Stimulated activated CD4-positive, alpha-beta T cell treated with anti-CD3 and anti-CD28 coated beads, Interleukin-2, amount 100 ng/mL, for 24 hours (primary cell): ENCODE measurements at places on chromosomes 7 and 10.

GRCh38 chr10:7887174-7887816 is 69.0 kb downstream of the TAF3 start:
- no peak for DNase-seq

DNA sequence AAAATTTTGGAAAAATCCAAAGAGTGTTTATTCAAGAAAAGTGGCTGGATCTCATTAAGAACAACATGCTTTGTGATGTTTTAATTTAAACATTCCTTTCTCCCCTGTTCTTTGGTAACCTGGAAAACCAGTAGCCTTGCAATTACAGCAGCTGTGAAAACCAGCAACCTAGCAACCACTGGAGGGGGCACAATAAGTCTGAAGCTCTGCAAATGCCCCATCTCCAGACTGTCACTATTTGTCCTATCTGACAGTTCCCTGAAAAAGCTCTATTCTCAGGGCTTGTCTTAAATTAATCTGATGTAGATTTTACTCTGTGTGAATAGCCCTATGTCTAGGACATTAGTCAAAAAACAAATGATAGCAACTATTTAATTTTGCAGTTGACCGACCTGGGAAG is 137.6 kb upstream of the THSD7A start:
- no peak for DNase-seq

- no peak for DNase-seq
These were observed 71.3 kb upstream of the CSTF2T start for GRCh38 chr10:51770709-51771108.

- no peak for DNase-seq
These were observed 2.1 kb upstream of the NDUFB8 start for GRCh38 chr10:100531761-100532160.

GRCh38 chr7:94633687-94634086 is 22.2 kb downstream of the SGCE start:
- DNase-seq: no peak

DNA sequence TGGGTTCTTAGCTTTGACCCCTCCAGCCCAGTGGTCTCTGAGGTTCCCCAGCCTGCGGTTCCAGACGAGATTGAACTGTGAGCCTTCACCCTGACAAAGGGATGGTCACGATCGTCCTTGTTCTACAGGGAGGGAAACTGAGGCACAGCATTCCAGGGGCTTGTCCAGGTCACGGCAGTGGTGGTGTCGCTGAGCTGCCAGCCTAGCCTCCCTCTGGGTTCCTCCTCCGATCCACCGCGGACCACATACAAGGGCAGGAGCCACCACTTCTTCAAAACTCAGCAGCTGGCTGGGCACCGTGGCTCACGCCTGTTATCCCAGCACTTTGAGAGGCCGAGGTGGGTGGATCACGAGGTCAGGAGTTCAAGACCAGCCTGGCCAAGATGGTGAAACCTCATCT is 35.8 kb downstream of the ELFN1 start:
- no peak for DNase-seq
